Dorsolateral prefrontal cortex (tissue), 122 donors: ENCODE measurements at places on chromosomes 13 and 19. TPM values are rescaled to one million over a fixed set of nuclear protein-coding genes. Genes with fewer than 3 reads are reported as not detected.

Gene PRRG2
- 1.1 TPM for total RNA-seq

DNA sequence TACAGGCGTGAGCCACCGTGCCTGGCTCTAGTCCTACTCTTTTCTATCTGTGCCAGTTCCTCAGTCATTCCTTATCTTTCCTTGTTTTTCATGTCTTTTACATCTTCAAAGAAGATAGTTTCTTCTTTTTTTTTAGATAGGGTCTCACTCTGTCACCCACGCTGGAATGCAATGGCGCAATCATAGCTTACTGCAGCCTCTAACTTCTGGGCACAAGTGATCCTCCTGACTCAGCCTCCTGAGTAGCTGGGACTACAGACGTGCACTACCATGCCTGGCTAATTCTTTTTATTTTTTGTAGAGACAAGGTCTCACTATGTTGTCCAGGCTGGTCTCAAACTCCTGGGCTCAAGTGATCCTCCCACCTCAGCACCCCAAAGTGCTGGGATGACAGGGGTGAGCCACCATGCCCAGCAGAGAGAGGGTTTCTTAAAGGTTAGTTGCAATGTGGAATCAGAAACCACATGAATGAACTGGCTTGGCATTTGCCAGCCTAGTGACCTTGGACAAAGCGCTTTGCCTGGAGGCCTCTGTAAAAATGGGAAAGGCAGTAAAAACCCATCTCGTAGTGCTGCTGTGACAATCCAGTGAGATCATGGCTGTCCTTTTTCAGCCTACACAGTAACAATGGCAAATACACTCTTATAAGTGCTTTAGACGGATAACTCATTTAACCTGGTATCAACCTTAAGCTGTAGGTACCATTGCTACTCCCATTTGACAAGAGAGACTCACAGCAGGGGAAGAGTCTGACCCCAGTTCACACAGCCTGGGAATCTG lies 3.9 kb downstream of the ACP7 start:
- DNase-seq = no peak

GRCh38 chr13:42497798-42498197 lies 76.2 kb upstream of the TNFSF11 start:
- no peak for DNase-seq

DNA sequence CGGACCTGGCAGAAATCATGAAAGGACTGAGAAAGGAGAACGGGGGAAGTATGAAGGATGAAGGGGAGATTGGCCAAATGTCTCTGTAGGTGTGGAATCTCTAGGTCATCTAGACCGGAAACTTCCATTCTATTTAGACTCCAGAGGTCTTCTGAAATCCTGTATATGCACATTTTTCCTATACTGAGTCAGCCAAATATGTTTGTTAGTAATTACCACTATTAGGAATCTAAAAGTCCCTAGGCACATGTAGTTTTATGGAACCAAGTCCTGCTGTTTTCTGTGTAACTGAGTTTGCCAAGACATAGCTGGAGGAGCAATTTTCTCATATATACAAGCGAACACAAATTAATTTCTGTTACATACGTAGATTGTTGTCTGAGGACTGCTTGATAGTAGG lies 498.1 kb downstream of the GPC5 start:
- no peak for DNase-seq

- DNase-seq = no peak
Measured at GRCh38 chr19:29056535-29056934, 156.4 kb downstream of the UQCRFS1 start.

DNA sequence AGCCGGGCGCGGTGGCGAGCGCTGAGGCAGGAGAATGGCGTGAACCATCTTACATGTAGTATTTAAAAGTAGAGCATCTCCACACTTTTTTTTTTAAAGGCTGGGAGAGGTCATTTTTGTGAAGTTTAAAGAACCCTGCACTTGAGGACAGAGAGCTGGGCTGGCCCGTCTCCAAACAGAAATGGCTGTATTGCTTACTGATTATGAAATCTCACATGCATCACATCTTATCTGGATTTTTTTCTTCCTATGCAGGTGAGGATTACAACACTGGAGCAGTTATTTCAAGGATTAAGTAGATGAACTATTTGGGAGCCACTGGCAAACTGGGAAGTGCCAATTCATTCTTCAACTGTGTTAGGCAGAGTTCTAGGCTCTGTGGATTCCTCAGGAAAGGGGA lies 59.5 kb downstream of the TEX26 start:
- no peak for DNase-seq

Gene DNAJC15
- total RNA-seq = 16.3 TPM

GRCh38 chr19:39157275-39157996 lies 31.9 kb downstream of the PAK4 start:
- no peak for DNase-seq

- no peak for DNase-seq
Measured at GRCh38 chr13:98536729-98537128, 40.2 kb downstream of the STK24 start.

Gene CYP2A7
- total RNA-seq = not detected
